ENCODE measurements at places on chromosomes 1 and 21. TPM values are rescaled to one million over a fixed set of nuclear protein-coding genes. Genes with fewer than 3 reads are reported as not detected.

DNA sequence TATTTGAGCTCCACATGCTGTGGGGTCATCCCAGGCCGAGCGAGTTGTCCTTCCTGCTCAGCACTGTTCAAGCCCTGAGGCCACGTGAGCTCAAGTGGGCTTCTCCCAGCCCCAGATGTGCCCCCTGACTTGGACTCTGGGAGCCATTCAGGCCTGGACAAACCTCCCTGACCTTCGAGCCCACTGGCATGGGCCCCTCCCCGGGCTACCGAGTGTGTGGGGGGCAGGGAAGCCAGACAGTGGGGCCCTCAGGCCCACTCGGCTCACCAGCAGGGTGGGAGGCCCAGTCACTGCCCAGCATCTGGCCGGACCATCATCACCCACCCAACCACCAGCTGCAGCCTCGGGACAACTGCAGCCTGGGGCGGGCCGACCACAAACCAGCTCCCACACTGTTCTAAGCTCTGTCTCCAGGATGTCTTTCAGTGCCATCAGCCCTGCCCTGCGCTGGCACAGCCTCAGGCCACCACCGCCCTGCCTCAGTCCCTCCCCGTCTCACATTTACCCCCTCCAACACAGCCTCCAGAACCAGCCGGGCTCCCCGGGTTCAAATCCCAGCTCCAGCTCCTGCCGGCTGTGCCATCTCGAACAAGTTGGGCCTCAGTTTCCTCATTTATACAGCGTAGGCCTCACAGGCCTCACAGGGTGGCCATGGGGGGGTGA is 20.9 kb upstream of the PLEKHG5 start:
- DNase-seq = no peak

DNA sequence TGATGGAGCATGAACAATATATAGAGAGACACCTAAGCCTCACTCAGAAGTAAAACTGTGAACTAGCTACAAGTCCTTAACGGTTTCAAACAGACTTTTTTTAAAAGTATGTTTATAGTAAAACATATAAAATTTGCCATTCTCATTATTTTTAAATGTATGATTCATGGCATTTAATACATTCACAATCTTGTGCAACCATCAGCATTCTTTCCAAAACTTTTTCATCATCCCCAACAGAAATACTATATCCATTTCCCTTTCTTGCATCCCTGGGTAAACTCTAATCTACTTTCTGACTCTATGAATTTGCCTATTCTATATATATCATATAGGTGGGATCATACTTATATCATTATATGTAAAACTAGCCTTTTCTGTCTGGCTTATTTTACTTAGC is 25.5 kb downstream of the EVI5 start:
- DNase-seq = no peak

The DCST1 gene
- total RNA-seq = not detected

- DNase-seq = no peak
Observed at GRCh38 chr1:190754666-190755065, 277.0 kb upstream of the BRINP3 start.

GRCh38 chr1:221356693-221357092 is 385.2 kb downstream of the DUSP10 start:
- no peak for DNase-seq

- no peak for DNase-seq
Observed at GRCh38 chr1:152626744-152627143, 3.8 kb upstream of the LCE3A start.

DNA sequence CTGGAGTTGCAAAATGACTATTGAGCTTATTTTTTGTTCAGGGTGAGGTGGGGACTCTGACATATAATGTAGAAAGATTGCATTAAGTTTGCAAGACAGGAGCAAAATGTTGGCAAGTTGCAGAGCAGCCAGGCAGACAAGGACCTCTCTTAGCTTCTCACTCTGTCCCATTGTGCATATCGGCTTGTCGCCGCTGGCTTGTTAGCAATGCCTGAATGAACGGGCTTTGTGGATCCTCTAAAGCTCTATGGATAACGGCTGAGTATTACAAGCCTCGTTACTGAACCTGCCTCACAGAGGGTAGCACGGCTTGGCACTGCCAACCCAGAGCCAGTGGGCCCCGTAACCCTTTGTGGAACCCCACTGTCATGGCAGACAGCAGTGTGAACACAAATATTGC is 68.4 kb downstream of the TNR start:
- DNase-seq = no peak

The LCE3A gene
- total RNA-seq = not detected

The TMEM39B gene
- 5.8 TPM for total RNA-seq

DNA sequence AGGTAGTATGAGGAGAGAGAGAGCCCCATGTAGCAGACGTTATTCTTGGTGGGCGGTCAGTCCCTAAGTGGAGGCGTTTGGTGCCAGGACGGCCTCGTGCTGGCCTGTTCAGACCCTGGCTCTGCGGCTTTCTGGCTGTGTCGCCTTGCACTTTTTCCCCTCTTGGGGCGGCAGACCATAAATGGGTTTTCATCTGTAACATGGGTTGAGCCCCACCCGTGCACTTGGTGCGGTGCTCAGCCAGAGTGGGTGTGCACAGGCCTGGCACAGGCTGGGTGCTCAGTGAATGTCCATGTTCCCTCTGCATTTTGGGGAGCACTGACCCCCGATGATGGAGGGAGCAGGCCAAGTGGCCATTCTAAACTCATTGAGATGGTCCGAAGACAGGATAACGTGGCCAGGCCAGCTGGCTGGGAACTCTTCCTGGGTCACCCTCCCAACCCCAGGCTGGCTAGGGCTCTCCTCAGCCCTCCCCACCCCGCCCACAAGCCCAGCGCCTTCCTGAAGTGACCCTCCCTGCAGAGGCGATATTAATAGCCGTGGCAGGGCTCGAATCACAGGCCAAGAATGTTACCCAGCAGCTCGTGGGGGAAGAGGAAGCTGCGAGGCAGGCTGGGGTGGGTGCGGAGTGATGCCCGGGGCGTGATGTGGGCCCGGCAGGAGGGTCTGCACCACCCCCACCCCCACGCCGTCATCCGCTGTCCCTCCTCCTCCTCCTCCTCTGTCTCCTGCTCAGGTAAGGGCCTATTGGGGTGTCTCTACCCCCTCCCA is 78.5 kb downstream of the ARHGEF10L start:
- no peak for DNase-seq

- no peak for DNase-seq
Observed at GRCh38 chr1:110584045-110584444, 22.1 kb downstream of the KCNA2 start.

DNA sequence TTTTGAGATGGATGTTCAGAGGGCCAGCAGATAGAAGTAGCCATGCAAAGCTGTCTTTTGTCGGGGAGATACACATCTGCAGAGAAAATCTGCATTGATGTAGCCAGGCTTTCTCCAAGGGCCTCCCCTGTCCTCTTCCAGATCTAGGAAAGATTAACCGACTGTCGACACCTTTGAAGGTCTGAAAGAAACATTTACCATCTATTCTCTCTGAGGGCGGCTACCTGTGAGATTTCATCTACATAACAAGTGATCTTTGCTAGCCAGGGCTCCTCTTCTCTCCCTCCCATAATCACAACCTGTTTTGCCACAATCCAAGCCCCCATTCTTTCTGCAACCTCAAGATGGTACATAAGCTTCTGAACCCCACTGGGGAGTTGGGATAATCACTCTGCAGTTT is 193.6 kb downstream of the RGS7 start:
- DNase-seq = no peak

The PSMG1 gene
- total RNA-seq = 81.9 TPM

GRCh38 chr1:242754926-242755325 is 230.4 kb upstream of the PLD5 start:
- DNase-seq = no peak

The NBPF4 gene
- total RNA-seq = not detected

- no peak for DNase-seq
Observed at GRCh38 chr1:219113261-219113660, 60.4 kb upstream of the LYPLAL1 start.

- DNase-seq = no peak
Observed at GRCh38 chr1:19798486-19799229, 1.1 kb downstream of the TMCO4 start.

The CHIT1 gene
- total RNA-seq = not detected

The CAPN8 gene
- not detected for total RNA-seq

DNA sequence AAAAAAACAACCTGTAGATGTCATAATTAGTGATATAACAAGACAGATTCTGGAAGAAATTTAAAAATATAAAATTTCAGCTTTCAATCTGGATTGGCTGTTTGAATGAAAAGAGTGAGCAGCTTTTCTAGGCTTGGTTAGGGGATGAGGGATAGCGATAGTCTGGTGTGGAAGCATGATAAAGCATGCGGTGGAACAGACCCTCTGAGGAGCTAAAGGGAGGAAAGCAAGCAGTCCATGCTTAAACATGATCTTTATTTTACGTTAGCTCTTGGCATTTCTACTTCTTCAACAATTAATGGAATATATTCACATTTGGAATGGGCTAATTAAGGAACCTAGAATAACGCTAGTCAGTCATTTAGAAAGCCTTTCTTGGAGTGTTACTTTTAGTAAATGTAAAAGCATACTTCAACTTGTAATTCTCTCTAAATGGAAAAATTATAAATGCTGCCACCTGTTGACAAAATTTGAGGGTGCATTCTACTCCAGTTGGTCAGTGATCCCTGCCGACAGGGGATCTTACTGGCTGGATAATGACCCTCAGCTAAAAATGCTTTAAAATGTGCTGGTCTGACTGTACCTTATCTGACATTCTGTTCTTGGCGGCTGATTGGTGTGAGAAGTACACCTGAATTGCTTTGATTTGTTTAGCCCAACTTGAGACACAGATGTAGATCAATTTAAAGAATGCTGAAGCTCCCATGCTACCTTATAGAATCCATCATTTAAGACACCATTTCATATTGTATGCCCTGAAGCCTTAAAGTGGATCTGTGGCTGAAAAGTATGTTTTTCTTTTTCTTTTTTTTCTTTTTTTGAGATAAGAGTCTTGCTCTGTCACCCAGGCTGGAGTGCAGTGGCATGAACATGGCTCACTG is 61.2 kb downstream of the AK4 start:
- no peak for DNase-seq

DNA sequence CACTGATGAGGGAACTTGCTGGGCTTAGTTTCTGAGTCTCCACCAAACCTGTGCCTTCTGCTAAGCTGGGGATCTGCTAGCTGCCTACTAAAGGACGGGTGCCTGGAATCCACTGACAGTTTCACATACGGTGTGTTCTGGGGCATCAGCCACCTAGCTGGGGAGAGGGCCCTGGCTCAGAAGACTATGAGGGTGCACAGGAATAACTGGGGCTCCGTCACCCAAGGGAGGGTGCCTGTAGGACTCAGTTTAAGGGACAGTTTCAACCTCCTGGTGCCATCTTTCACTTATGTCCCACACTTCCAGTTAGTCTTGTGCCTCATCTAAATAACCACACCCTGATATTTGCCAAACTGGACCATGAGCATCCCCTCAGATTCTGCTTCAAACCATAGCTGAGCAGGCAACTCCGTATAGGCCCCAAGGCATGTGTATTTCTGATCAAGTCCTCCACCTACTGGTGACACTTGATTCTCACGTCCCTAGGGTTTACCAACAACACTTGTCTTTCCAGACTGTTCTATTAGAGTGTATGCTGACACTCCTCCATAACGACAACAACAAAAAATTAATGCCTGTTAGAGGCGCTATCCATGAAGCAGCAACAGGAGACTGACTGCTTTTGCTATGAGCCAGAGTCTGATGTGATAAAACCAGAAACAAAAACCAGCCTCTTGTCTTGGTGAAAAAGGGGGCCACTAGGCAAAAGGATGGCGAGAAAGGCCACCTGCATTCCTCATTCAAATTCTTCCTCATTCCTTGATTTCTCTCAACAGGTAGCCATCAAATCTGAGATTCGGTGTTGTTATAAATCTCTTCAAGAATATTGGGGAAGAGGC is 55.0 kb upstream of the PAXBP1 start:
- DNase-seq = no peak

The RIPK4 gene
- total RNA-seq = 0.47 TPM

- peak; percentile 11 for DNase-seq
Observed at GRCh38 chr1:34163792-34164731, 968 bp downstream of the CSMD2 start.
